ENCODE measurements at places on chromosomes 16 and 17.

- DNase-seq: no peak
Measured at GRCh38 chr16:83490073-83490472, 317.7 kb upstream of the HSBP1 start.

- DNase-seq: no peak
Measured at GRCh38 chr16:15599303-15600070, 43.5 kb downstream of the MARF1 start.

GRCh38 chr16:57196286-57196685 is 10.2 kb downstream of the RSPRY1 start:
- no peak for DNase-seq

- DNase-seq: peak; percentile 56
Measured at GRCh38 chr17:50676065-50676975, 31.4 kb downstream of the ANKRD40 start.

DNA sequence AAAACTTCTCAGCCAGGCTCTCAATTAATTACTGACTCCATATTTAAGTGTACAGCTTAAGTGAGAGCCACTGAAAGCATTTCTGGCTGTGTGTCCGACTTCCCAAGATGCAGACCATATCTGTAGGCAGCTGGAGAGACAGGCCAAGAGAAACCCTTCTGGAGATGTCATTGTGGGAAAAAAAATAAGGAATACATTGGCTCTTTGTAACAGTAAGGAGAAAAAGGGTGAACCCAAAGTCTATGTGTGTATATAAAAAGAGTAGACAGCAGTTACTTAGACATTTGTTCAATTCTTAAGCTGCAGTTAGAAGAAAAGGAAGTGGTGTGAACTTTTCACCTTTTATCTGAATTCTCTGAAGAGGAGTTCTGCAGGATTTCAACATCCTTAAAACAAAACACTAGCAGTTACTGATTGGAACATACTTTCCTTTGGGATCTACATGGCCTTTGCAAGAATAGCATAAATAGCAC is 21.7 kb downstream of the FAM117A start:
- DNase-seq: no peak

DNA sequence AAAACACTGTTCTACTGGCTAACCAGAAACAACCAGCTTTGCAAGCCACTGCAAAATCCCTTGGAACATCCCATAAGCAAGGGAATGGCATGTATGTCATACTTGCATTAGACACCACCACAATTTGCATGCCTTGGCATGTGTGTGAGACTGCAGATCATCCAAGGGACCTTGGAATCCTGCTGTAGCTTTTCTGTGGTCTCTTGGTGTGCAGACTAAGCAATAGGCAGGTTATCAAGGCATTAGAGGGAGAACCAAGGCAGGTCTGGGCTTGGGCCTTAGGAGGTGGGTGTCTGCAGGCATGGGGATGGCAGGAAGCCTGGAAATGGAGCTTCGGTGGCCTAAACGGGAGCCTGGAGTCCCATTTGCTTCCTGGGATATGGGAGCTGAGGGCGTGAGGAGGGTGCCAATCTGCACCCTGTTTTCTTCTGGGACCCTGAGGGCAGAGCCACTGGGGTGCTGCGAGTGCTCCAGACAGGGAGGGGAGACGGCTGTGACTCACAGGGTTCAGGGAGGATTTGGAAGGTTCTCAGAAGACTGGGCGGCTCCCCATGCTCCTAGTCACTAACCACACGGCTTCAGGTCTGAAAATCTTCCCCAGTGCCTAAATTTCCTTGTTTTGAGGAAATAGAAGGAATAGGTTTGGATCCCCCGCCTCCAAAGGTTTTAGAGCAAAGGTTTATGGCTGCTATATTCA is 36.6 kb downstream of the FAM20A start:
- peak; percentile 95 for DNase-seq

DNA sequence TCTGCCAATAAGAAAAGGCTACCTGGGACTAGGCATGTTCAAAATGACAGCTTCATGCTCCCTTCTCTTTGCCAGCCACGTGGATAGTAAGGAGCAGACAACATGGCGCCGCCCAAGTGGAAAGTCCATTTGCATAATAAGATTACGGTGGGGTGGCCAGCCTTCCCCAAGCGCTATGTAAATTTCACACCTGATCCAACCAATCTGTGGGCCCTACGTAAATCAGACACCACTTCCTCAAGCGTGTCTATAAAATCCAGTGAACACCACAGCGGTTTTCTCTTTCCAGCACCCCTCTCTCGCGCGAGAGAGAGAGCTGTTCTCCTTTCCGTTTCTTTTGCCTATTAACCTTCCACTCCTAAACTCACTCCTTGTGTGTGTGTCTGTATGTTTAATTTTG is 140.3 kb upstream of the ERCC4 start:
- no peak for DNase-seq

DNA sequence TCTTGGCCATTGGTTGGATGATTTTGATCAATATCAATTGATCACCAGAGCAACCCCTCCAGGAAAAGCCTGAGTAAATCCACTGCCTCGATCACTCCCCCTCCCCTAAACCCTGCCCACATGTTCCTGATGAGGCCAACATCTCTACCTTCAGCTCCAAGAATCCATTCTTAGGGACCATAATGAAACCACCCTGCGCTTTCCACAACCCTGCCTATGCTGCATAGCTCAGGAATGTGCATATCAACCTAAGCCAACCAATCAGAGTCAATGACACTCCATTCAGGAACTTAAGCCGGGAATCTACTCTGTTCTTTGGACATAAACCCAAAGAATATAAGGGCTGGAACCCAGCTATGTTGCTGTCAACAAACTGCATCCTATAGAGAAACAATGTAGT is 86.3 kb downstream of the MYH11 start:
- DNase-seq: peak; percentile 14

DNA sequence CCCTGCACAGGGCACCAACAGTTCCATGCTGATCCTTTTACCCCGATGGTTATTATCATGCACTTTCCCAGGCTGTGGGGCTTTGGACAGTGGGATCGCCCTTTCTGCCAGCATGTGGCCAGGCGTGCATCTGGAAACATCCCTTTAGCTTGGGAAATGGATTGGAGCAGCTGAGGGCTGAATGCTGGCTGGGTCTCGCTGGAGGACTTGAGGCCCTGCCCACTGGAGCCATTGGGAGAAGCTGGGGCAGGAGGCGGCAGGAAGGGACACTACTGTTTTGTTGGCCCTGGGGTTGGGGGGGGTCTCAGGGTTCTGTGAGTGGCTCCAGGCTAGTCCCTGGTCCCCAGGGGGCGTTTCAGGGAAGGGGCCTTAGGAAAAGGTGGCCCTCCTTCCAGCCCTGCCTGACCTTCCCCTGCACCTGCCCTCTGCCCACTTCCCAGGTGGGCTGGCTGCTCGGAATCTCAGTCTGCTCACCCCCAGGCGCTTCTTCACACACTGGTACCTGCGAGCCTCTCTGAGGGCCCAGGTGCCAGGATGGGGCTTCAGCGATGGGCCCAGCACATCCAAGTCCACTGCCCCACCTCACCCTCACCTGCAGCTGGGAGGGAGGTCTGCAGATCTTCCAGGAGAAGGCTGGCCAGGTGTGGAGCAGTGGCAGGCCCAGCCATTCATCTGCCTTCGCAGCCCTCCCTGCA is 1.6 kb upstream of the ADGRG3 start:
- DNase-seq: no peak

GRCh38 chr17:4733073-4733531 is 1.9 kb downstream of the MED11 start:
- DNase-seq: peak; percentile 12

DNA sequence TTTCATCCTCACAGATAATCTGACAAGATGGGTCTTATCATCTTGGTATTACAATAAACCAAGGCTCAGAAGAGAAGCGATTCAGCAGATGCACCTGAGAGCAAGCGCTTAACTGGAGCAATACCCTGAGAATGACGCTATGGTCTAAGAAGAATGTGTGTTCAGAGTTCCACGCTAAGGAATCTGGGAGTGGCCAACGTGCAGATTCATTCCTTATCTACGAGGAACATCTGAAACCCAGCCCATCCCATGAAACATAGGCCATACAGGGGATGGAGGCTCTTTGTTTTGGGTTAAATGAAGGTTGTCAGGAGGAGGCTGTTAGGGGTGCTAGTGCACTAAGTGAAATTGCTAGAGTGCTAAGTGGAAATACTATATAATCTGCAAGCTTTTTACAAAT is 28.5 kb upstream of the KDM8 start:
- DNase-seq: peak; percentile 83

DNA sequence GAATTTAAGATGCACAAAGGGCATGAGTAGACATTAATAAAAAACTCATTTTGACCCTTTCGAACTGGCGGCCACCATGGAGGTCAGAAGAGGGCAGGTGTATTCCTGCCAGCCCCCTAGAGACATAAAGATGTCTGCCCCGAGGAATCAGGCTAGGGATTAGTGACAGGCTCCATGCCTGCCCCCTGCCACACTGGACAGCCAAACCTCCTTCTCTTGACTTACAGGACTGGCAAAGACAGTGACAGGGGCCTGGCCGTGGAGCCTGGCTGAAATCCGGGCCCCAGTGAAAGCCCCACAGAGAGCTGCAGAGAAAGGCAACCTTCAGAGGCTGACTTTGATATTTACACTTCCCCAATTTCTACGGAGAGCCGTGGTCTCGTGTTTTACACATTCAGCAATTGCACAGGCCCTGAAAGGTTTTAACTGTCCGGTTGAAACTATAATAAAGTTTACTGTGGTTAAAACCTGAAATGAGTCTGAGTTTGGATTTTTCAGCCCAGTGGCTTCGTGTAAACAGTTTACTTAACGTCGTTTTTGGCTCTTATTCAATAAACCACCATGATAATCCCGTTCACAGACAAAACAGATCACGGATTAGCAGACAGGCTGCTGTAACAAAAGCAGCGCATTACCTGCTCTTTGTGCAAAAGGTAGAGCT is 243.9 kb upstream of the MYOCD start:
- no peak for DNase-seq

GRCh38 chr16:77899416-77899815 is 111.1 kb downstream of the VAT1L start:
- no peak for DNase-seq

DNA sequence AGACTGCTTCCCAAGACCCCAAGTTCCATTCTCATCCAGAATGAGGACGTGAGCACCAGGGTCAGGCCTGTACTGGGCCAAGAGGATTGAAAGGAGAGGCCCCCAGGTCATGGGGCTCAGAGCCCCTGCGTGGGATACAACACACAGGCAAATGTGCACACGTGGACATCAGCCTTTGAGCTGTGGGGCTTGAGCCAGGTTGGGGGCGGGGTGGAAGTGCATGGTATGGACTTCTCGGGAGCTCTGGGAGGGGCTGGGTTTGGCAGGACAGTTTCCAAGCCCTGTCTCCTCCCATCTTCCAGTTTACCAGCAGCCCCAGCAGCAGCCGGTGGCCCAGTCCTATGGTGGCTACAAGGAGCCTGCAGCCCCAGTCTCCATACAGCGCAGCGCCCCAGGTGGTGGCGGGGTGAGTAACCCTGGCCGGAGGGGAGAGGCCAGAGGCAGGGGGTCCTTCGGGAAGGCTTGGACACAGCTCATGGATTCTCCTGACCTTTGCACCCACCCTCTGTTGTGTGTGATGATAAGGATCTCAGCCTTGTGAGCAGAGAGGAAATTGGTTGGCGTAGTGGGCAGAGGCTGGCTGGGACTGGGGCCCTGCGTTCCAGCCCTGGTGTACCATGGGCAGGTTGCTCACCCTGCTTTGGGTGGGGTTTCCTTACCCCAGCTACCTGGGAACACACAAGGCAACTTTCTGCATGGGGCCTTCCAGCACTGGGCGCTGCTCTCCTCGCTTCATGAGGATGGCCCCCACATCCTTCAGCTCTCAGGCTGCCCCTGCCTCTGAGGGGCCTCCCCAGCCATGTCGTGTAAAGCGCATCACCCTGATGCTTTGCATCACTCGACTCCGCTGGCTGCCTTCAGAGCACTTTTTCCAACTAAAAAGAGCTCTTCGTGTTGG is 10.4 kb upstream of the LASP1NB start:
- DNase-seq: no peak

DNA sequence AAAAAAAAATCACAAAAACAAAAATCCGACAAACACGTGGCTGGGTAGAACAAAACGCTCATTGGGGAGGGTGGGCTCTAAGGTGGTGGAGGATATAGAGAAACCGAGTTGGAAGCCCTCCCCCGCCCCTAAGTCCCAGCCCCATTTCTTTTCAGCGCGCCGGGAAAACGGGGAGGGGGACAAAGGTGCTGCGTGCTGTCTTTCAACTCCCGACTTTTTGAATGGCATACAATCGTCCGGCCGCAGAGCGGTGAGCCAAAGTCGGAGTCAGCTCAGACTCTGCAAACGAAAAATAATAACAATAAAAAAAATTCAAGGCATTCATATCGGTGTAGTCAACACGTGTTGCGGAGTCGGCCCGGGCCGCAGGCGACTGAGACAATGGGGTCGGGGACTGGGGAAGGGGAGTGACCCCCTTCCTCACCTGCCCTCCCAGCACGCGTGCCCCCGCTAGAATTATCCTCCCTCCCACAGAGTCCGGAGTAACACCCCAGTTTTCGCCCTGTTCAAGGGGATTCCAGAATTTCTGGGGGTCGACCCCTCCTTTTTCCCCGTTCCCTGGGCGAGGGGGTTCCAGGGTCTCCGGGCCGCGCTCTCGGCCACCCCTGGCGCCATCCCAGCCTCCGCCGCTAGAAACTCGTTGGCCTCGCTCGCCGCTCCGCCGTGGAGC is 1.7 kb upstream of the IGF2BP1 start:
- no peak for DNase-seq

GRCh38 chr17:57530026-57530425 is 215.1 kb downstream of the CCDC182 start:
- no peak for DNase-seq

GRCh38 chr16:27795992-27796614 is 246.2 kb downstream of the KATNIP start:
- DNase-seq: peak; percentile 50

- DNase-seq: no peak
Measured at GRCh38 chr17:2904135-2904534, 107.9 kb downstream of the RAP1GAP2 start.

GRCh38 chr17:13420418-13420826 is 181.3 kb downstream of the HS3ST3A1 start:
- DNase-seq: no peak

DNA sequence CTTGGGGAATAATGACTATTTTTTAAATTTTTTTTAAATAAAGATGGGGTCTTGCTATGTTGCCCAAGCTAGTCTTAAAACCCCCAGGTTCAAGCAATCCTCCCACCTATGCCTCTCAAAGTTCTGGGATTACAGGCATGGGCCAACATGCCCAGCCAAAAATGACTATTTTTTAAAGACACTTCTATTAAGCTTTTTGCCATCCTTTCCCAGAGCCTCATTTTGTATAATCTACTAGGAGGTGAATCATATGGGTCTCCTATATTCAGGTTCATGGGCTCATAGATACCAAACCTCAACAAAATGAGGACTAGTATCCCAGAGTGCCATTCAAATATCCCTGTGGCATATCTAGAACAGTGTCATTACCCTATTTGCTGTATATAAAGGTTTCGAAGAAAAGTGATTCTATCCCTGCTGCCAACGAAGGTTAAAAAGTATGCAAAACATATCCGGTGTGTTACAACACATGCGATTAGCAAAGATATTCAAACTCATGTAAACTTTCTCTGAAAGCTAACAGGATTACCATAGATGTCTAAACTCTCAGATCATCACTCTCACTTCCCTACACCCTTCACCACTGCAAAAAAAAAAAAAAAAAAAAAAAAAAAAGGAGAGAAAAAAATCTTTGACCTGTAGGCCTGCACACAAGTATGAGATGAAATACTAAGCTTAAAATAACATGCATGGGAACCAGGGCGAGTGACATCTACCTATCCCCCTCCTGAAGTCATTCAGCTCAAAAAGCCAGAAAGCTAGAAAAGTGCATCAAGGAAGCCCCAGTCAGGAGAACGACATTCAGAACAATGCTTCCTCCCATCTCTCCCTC is 23.5 kb downstream of the XPO6 start:
- no peak for DNase-seq

GRCh38 chr17:75679706-75680211 is 12.6 kb downstream of the SAP30BP start:
- DNase-seq: peak; percentile 75
